Frontal cortex (tissue), 4 donors: ENCODE measurements at places on chromosomes 5 and 9. TPM values are rescaled to one million over a fixed set of nuclear protein-coding genes. Genes with fewer than 3 reads are reported as not detected.
A peak's percentile ranks its signal among the peaks of the same experiment; 100 is the strongest.

GRCh38 chr5:82885627-82886389 is 191.4 kb downstream of the TMEM167A start:
- DNase-seq = no peak

DNA sequence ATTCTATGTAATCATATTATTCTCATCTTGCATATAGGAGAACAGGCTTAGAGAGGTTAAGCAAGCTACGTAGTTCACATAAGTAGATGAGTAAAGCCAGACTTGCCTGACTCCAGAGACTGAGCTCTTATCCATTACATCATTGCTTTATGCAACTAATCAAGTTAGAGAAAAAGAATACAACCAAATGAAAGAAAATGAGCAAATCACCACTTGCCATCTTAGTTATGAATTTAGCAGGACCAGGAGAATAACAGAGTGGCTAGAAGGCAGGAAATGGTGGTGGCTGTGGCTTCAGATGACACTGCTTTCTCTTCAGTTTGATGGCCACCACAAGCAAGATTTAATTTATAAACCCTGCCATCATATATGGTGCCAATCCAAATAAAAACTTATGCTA is 26.6 kb downstream of the POC5 start:
- DNase-seq = no peak

DNA sequence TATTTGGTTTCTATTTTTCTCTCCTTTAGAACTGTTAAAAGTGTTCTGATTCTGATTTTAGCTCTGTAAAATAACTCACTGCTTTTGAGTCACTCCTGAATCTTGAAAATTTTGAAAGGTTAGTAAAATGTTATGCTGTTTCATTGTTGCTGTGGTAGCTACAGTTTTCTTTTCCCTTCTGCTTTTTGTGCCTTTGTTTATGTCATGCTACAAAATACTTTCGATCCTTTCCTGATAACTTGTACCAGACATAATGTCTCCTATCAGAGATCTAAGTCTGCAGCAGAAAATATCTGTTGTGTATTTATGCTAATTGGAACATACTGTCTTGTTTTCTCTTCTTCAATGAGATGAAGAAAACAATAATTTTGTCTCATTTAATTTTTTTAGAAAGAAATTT is 26.9 kb upstream of the CEP120 start:
- DNase-seq = no peak

DNA sequence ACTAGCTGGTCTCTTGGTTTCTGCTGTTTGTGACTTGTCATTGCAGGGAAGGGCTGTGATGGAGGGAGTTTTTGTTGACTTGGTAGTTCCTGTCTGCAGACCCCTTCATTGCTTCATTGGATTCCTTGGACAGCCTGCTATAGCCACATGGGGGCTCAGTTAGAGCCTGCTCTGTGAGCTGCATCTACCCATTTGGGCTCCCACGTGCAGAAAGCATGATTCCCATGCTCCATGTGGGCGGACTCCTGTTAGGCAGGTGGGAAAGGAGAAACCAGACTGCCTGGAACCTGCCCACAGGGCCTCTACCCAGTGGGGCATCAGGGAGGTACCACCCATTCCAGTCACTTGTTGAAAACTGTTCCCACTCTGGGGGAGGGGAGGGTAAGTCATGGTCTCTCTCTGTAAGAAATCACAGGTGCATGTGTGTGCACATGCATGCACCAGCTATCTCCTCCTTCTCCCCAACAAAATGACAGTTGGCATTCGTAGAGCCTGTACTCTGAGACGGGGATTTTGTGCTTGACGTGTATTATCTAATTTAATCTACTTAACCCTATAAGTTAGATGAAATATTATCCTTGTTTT is 61.0 kb downstream of the DAPK1 start:
- DNase-seq = no peak

- no peak for DNase-seq
Measured at GRCh38 chr5:146699138-146699537, 179.4 kb downstream of the PPP2R2B start.

- DNase-seq = no peak
Measured at GRCh38 chr5:172385707-172386106, 68.6 kb downstream of the SH3PXD2B start.

- no peak for DNase-seq
Measured at GRCh38 chr5:32074401-32074800, 99.7 kb downstream of the GOLPH3 start.

DNA sequence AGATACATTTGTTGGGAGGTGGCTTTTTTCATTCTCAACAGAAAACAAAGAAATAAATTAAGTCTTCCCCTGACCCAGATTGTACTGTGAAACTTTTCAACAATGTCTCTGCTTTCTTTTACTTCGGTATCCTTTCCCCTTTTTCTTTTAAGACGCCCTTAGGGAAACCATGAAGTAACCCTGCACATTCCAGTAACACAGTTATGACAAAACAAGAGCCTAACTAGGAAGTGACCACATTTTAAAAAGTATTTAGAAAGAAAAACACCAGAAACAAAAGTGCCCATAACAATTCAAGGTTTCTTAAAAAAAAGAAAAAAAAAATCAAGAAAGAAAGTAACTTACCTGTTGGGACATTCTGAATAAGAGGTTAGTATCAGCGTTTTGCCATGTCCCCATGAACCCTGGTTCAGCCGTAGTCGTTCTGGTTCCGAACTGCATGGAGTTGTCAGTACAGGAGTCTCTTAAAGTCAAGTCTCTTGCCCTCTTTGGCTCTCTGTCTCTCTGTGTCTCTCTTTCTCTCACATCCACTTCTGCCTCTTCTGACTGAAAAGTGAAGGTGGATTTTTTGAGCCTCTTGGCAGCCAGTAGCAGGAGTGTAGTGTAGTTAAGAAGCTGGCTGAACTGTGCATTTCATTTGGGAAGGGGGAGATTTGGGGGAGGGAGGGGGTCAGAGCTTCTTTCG is 142.9 kb downstream of the BNC2 start:
- no peak for DNase-seq

GRCh38 chr9:70484232-70485130 is 70.0 kb upstream of the KLF9 start:
- peak; percentile 66 for DNase-seq

DNA sequence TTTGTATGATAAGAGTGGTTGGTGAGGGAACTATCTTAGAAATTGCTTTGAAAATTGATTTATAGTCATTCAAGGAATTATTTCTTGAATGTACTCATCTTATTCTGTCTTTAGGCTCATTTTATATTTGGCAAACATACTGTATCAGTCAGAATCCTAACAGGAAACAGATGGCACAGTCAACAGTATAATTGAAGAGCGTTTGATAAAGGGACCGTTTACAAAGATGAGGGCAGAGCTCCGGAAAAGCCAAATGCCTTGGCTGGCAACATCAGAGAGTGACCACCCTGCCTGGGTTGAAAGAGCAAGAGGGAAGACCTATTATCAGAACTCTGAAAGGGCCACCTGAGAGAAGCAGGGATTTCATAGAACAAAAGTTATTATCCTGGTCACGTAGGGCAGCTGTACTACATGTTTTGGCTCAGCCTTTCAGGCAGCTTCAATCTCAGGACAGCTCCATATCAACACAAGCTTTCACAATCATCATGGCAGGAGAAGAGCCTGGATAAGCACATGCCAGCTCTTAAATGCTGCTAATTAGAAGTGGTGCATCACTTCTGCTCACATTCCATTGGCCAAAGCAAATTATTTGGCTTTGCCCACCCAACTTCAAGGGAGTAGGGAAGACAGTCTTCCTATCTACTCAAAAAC is 47.2 kb upstream of the ARL15 start:
- no peak for DNase-seq

DNA sequence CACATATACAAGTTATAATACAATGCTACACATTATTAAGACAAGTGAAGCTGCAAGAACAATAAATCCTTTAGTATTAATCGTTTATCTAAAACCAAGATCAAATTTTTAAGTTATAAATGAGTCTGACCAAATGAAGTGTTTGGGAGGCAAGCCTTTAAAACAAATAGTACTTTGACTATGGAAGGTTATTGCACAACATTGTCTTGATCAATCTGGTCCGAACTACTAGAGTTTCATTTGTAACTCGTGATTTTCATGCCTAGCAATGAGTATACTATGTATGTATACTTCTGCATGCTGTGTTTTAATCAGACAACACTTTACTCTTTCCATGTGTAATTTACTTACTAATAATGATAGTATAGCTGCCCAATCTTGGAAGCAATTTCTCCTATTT is 87.2 kb upstream of the GOLGA1 start:
- no peak for DNase-seq

GRCh38 chr9:109805050-109805449 is 25.1 kb downstream of the PALM2AKAP2 start:
- no peak for DNase-seq

DNA sequence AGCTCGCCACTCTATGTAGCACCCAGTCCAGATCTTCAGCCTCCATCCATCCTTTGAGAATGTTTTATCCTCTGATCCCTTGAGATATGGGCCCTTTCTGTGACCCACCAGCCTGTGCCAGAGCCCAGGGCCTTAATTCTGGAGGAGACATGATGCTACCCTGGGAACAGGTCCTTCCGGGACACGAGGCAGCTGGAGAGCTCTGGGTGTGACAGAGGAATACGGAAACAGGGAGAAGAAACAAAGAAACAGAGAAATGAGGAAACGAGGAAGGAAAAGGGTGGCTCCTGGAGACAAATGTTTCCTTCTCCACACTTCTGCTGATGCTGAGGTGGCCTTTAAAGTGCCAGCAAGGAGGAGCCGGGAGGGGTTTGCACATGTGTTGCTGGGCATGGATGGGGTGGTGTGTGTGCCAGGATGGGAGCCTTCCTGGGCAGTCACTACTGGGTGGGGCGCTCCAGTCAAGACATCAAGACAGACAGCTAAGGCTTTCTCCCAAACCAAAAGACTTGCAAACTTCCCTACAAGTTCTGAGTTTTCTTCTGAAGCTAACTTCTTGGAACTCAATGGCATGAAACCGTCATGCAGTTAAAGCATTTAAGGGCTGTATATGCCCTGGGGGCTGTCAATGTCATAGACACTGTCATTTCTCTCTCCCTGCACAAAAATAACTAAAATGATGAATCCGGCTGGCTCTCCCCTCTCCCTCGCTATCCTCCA is 22.8 kb upstream of the MARCHF6 start:
- no peak for DNase-seq

DNA sequence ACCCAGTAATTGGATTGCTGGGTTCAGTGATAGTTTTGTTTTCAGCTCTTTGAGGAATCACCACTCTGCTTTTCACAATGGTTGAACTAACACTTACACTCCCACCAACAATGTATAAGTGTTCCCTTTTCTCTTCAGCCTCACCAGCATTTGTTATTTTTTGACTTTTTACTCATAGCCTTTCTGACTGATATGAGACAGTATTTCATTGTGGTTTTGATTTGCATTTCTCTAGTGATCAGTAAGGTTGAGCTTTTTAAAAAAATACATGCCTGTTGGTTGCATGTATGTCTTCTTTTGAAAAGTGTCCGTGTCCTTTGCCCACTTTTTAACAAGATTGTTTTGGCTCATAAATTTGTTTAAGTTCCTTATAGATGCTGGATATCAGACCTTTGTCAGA is 185.7 kb upstream of the CCNH start:
- DNase-seq = no peak

DNA sequence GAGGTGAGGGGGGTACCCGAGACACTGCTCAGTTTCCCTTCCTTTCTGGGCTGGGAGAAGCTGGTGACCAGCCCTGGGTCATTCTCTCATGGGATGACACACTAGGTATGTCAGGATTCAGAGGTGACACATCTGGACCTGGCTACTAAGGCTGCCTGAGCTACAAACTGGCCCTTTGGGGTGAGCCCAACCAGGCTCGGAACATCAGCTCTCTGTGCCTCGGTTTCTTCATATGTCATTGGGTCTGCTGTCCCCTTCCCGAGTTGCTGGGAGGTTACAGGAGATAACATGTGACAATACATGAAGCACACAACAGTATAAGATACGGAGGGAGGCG is 11.8 kb downstream of the CARD19 start:
- no peak for DNase-seq

- no peak for DNase-seq
Measured at GRCh38 chr5:82560561-82560960, 282.4 kb upstream of the RPS23 start.

- DNase-seq = no peak
Measured at GRCh38 chr9:16704116-16705110, 166.1 kb downstream of the BNC2 start.

GRCh38 chr5:37721447-37721871 is 118.4 kb downstream of the GDNF start:
- no peak for DNase-seq

- no peak for DNase-seq
Measured at GRCh38 chr9:105887679-105888078, 193.3 kb downstream of the TMEM38B start.

- no peak for DNase-seq
Measured at GRCh38 chr5:61228691-61229280, 66.5 kb upstream of the SMIM15 start.

CD14 gene
- 11.4 TPM for total RNA-seq

C5orf58 gene
- not detected for total RNA-seq

BAAT gene
- under 0.01 TPM for total RNA-seq

ZNF782 gene
- total RNA-seq = 48.5 TPM

PCBD2 gene
- 4.5 TPM for total RNA-seq

CKS2 gene
- total RNA-seq = 25.7 TPM

LRRC19 gene
- total RNA-seq = not detected

OR1L4 gene
- not detected for total RNA-seq
